Stimulated activated naive CD8-positive, alpha-beta T cell treated with anti-CD3 and anti-CD28 coated beads, Interleukin-15, Interleukin-2, amounts not matched to agents 100 U/mL and 50 U/mL, for 24 hours (primary cell): ENCODE measurements at places on chromosomes 5 and 9.

DNA sequence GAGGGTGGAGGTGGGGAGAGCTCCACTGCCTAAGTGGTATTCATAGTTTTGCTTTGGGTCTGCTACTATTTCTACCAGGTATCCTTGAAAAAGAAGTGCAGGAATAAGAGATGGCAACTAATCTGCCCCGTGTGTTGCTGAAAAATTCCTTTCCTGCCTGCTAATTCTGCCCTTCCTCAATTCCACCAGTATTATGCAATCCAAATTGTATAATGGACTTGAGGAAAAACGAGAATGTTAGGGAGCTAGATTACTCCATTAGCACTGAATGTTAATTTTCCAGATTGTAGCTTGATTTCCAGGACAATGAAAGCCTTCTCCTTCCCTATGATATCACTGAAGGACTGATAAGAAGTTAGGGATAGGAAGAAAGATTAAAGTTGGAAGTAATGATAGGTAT lies 16.9 kb downstream of the ADAM19 start:
- DNase-seq, result no peak

DNA sequence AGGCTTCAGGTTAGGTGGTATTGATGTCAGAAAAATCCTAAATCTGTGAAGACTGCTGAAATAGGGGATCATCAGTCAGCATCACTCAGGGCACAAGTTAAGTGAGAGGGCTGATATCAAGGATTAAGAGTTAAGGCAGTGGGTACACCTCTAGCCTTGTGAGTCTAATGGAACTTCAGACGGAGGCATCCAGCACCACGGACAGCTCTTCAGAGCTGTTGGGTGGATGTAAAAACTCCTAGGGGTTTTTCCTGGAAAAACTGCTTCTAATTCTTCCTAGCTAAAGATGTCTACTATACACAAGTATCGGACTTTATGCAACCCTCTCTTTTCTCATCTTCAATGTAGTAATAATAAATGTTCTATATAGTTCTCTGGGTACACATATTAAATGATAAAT lies 165.9 kb downstream of the SH3GL2 start:
- DNase-seq, result no peak

- no peak for DNase-seq
Measured at GRCh38 chr5:110058175-110058574, 368.4 kb downstream of the MAN2A1 start.

DNA sequence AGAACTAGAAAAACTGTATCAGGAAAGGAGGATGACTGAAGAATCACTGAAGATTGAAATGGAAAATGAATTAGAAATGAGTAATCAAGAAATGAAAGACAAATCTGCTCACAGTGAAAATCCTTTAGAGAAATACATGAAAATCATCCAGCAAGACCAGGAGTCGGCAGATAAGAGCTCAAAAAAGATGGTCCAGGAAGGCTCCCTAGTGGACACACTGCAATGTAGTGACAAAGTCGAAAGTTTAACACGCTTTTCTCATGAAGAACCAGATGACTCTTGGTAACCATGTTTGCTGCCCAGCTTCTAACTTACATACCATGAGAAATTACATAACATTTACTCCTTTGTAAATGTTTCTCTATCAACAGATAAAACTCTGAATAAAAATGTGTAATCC lies 37.1 kb downstream of the CPLANE1 start:
- DNase-seq, result no peak

DNA sequence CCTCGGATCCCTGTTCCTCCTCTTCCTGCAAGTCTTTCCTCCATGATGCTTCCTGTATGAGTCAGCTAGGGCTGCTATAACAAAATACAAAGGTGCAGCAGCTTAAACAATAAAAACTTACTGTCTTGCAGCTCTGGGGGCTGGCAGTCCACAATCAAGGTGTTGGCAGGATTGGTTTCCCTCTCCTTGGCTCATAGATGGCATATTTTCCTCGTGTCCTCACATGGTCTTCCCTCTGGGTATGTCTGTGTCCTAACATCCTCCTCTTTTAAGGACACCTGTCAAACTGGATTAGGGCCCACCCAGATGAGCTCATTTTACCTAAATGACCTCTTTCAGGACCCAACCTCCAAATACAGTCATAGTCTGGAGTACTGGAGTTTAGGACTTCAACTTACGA lies 117.5 kb downstream of the MED10 start:
- DNase-seq, result no peak

GRCh38 chr5:168324859-168325630 lies 33.6 kb downstream of the WWC1 start:
- no peak for DNase-seq

GRCh38 chr5:175872287-175873087 lies 1.1 kb downstream of the CPLX2 start:
- no peak for DNase-seq

- no peak for DNase-seq
Measured at GRCh38 chr9:87675906-87676515, 49.9 kb upstream of the CTSL start.

DNA sequence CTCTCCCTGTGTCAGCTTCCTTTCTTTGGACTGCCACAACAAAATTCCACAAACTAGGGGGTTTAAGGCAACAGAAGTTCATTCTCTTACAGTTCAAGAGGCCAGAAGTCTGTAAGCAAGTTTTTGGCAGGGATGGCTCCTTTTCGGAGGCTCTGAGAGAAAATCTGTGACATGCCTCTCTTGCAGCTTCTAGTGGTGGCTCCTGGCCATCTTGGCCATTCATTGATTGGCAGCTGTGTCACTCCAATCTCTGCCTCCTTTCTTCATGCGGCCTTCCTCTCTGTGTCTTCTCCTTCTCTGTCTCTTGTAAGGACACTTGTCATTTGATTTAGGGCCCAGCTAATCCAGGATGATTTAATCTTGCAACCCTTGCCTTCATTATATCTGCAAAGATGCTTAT lies 2.0 kb upstream of the NEUROG1 start:
- DNase-seq, result no peak

- DNase-seq, result no peak
Measured at GRCh38 chr5:139236479-139236878, 38.3 kb upstream of the SIL1 start.

GRCh38 chr9:110160123-110160522 lies 47.8 kb downstream of the C9orf152 start:
- no peak for DNase-seq

- DNase-seq, result no peak
Measured at GRCh38 chr5:1115123-1115815, 3.4 kb upstream of the SLC12A7 start.

- no peak for DNase-seq
Measured at GRCh38 chr9:116278326-116278725, 124.7 kb downstream of the PAPPA start.

DNA sequence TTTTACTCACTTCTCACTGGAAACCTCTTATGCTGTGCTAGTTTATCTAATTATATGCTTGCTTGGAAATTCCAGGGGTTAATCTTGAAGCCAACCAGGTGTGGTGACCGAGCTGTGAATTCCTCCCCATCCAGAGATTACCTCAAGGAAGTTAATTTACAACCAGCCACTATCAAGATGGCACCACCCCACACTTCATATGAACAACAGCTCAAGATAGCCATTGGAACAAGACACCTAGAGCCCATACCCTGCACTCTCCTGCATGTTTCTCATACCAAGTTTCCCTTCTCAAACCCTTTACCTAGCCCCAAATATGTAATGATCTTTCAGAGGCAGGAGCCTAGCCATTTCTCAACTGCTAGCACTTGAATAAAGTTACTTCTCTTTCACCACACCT lies 2156.9 kb upstream of the C9orf72 start:
- DNase-seq, result no peak

GRCh38 chr5:10317825-10318682 lies 10.4 kb upstream of the CMBL start:
- DNase-seq, result no peak

DNA sequence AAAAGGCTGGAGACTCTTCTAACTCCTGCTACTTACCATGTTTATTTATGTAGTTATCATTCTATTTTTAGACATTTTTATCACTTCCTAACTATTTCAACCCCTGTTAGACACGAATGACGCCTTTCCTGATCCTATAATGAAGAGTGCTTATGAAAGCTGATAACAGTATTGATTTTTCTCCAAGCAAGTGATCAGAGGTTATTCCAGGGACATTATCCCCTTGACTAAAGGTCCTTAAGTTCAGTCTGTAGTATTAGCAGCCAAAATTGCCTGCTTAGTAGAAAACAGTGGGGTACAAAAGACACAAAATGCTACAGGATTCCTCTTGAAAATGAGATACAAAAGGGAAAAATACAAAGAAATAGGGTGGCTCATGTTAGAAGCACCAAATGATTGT lies 235.6 kb downstream of the DNAH5 start:
- DNase-seq, result no peak

DNA sequence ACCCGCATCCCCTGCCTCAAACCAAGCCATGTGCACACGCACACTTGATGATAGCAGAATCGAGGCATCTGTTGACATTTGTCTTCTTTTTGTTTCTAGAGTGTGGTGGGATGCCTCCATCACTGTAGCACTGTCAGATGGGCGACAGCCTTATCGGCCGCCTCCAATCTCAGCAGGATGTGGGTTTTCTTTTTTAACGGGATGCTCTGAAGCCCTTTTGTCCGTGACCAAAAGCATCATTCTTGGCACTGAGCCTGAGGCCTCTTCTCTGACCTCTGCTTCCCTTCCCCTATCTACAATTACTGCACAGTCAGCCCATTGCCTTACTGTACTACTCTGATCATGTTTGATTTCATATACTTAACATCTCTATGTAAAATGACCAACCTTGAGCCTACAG lies 78.3 kb downstream of the LMNB1 start:
- DNase-seq, result no peak

DNA sequence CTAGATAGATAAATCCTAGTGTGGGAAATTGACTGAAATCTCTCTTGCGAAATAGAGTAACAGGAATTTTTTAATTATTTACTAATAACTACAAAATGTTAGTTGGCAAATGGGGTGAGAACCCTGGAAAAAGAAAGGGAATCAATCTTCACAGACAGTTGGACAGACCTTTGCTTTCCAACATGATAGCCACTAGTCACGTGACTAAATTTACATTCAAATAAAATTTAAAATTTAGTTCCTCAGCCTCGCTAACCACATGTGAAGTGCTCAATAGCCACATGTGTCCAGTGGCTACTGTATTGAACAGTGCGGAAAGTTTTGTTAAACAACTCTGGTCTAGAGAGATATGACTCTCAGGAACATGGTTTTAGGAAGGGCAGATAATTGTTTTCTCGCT lies 289.9 kb upstream of the RASA1 start:
- DNase-seq, result no peak

DNA sequence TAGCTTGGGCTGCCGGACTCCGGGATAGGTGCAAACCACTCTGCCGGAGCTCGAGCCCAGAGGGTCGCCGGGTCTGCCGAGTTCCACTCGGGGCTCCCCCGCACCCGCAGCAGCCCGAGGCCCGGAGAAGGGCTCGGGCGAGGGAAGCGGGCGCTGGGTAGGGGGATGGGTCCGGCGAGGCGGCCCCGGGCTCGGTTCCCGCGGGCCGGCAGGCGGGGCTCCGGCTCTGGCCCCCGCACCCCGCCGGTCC lies 507 bp downstream of the RICTOR start:
- no peak for DNase-seq
